Activated naive CD8-positive, alpha-beta T cell treated with anti-CD3 and anti-CD28 coated beads for 36 hours (primary cell): ENCODE measurements at places on chromosomes 7 and 10. TPM values are rescaled to one million over a fixed set of nuclear protein-coding genes. Genes with fewer than 3 reads are reported as not detected.

Gene SAP25
- 4.4 TPM for total RNA-seq

Gene HMX2
- total RNA-seq = not detected

Gene SLF2
- 30.5 TPM for total RNA-seq

Gene PPP1R17
- not detected for total RNA-seq

Gene ADARB2
- not detected for total RNA-seq

Gene ZNF727
- total RNA-seq = 0.89 TPM

Gene CADPS2
- total RNA-seq = not detected

Gene KCNMA1
- not detected for total RNA-seq

Gene SPDYE5
- total RNA-seq = not detected

Gene TCERG1L
- not detected for total RNA-seq

Gene ALDH18A1
- 127 TPM for total RNA-seq

Gene ADAM22
- 2.3 TPM for total RNA-seq

Gene TES
- total RNA-seq = 78.4 TPM

Gene DKK1
- total RNA-seq = not detected

Gene CCDC6
- 45.5 TPM for total RNA-seq

Gene ADAMTS14
- total RNA-seq = 0.10 TPM

Gene PAX4
- total RNA-seq = not detected

Gene PHKG1
- 1.3 TPM for total RNA-seq

Gene ANKRD30A
- not detected for total RNA-seq

Gene GPR141
- total RNA-seq = not detected

Gene PRSS37
- total RNA-seq = not detected

Gene TWIST1
- not detected for total RNA-seq

Gene ARMC3
- not detected for total RNA-seq

Gene GPR15LG
- total RNA-seq = not detected

Gene ZNF277
- total RNA-seq = 19.2 TPM

Gene WDFY4
- total RNA-seq = 0.93 TPM

Gene CALML5
- not detected for total RNA-seq

Gene CCDC136
- 11.0 TPM for total RNA-seq

Gene CFAP69
- total RNA-seq = 0.72 TPM

Gene SVOPL
- total RNA-seq = 0.70 TPM

Gene VENTX
- not detected for total RNA-seq

Gene COPS6
- total RNA-seq = 96.3 TPM

Gene ZNF487
- total RNA-seq = 2.4 TPM

Gene ANKRD1
- total RNA-seq = not detected

Gene CUL2
- total RNA-seq = 50.6 TPM

Gene OIT3
- not detected for total RNA-seq

Gene MGAM2
- not detected for total RNA-seq

Gene EXOSC1
- 53.7 TPM for total RNA-seq

Gene STRIP2
- 7.9 TPM for total RNA-seq

Gene GIMAP2
- 41.2 TPM for total RNA-seq

Gene PLEKHS1
- total RNA-seq = not detected

Gene IGFBP3
- total RNA-seq = 0.50 TPM
